ENCODE measurements at places on chromosomes 4 and X.

- no peak for DNase-seq
Observed at GRCh38 chrX:45584717-45585116, 384.0 kb upstream of the DIPK2B start.

DNA sequence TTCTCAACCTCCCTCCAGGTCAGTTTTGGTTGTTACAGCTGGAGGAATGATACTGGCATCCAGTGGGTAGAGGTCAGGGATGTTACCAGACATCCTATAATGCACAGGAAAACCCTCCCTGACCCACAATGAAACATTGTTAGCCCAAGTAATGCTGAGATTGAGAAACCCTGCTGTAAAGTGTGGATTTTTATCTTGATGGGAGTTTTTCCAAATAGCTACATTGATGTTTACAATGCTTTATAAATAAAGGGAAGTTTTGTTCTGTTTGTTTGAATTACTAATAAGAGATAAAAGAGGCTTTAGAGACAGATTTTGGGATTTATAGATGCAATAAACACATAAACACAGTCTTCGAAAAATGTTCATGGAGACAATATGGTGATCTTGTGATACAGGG, 194.0 kb upstream of the NUDT6 start:
- no peak for DNase-seq

- no peak for DNase-seq
Observed at GRCh38 chrX:16145656-16146055, 21.6 kb upstream of the MAGEB17 start.

- DNase-seq, result peak; percentile 81
Observed at GRCh38 chr4:7803992-7804755, 135.5 kb downstream of the AFAP1 start.

All from fibroblast of mammary gland (primary cell).